ENCODE measurements at places on chromosomes 7 and 10. TPM values are rescaled to one million over a fixed set of nuclear protein-coding genes. Genes with fewer than 3 reads are reported as not detected.

GRCh38 chr10:62810156-62810902 is 5.8 kb downstream of the ADO start:
- no peaks in the 10 kb centered on the region for H3K36me3 ChIP-seq
- H3K27ac ChIP-seq = no peak overlapping the region
- H3K4me1 ChIP-seq = peaks cover 31% of the 10 kb centered on the region
- no peak overlapping the region for H3K4me3 ChIP-seq

- H3K27me3 ChIP-seq = peaks cover 2% of the 10 kb centered on the region
- no peaks in the 10 kb centered on the region for H3K36me3 ChIP-seq
- no peak overlapping the region for H3K4me3 ChIP-seq
- peaks cover 35% of the 10 kb centered on the region for H3K4me1 ChIP-seq
- H3K27ac ChIP-seq = no peak overlapping the region
- no peak for DNase-seq
Measured at GRCh38 chr7:157676456-157677255, 339.9 kb downstream of the DNAJB6 start.

DNA sequence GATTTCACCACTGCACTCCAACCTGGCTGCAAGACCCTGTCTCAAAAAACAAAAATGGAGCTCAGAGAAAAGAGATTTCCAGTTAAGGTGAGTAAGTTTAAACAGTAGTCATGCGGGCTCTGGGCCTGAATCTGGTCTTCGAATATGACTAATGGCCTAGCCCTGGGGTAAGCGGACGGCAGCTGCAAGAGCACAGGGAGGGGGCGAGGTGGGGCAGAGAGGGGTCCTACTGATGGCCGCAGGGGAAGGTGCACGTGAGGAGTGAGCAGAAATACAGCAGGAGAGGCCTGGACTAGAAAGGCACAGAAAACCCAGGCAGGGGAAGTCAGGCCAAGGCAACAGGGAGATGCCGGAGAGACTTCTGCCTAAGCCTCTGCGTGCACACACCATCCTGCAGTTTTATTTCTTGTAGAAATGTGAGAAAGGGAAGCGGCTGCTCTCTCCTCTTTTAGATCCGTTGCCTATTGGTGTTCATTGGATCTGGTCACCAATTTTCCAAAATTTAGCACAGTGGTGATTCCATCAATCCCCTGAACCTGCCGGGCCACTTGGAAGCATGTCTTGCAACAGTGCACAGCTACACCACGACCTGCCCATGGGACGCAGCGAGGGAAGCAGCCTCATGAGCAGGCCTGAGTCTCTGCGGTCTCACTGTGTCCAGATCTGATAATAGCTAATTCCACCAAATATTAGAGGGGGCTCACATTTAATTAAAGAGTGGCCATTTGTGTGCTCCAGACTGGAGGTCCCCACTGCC is 139.0 kb downstream of the PAXIP1 start:
- no peak overlapping the region for H3K4me3 ChIP-seq
- no peak overlapping the region for H3K27ac ChIP-seq
- DNase-seq = no peak
- H3K36me3 ChIP-seq = no peaks in the 10 kb centered on the region

DNA sequence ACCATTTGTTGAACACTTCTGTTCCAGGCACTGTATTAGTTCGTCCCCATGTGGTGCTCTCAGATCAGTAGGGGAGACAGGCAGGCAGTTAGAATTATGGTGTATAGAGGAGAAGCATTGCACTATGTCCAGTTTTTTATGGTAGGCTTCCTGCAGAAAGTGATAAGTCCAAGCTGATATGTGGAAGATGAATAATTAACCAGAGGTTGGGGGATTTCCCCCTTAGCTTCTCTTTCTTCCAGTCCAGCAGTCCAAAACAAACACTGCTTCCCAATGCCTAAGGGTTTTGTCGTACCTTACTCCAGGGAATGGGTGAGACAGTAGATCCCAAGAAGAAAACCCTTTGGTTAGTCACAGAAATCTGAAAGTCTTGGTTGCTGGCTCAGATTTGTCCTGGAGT is 19.2 kb downstream of the HIF1AN start:
- peak; percentile 23 for DNase-seq
- no peak overlapping the region for H3K4me3 ChIP-seq
- H3K27ac ChIP-seq = no peak overlapping the region
- peaks cover 14% of the 10 kb centered on the region for H3K4me1 ChIP-seq
- H3K27me3 ChIP-seq = no peaks in the 10 kb centered on the region
- H3K36me3 ChIP-seq = peaks cover 1% of the 10 kb centered on the region

GRCh38 chr10:5047912-5048628 is 44.4 kb upstream of the AKR1C2 start:
- peaks cover 31% of the 10 kb centered on the region for H3K4me1 ChIP-seq
- H3K27me3 ChIP-seq = no peaks in the 10 kb centered on the region
- no peaks in the 10 kb centered on the region for H3K36me3 ChIP-seq

DNA sequence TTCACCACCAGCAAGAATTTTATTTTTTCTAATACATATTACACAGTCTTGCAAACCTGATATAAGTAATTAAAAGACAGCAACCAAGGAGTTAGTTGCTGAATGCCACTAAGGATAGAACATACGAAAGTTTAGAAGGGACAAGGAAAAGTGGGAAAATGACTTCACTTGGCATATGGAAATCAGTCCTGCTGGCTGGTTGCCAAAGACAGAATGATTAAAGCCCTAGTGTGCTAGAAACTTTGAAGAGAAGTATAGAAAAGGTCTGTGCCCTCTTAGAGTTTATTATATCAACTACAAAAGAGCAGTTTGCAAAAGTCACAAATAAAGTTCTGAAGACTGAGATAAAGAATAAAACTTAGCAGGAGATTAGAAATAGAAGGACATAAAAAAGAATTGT is 5.8 kb upstream of the YAE1 start:
- H3K27ac ChIP-seq = no peak overlapping the region
- DNase-seq = no peak
- no peaks in the 10 kb centered on the region for H3K4me1 ChIP-seq
- no peak overlapping the region for H3K4me3 ChIP-seq
- no peaks in the 10 kb centered on the region for H3K36me3 ChIP-seq
- no peaks in the 10 kb centered on the region for H3K27me3 ChIP-seq

Gene SORCS1
- total RNA-seq = not detected

Gene SPAM1
- total RNA-seq = not detected

Gene IGF2BP3
- total RNA-seq = 37.7 TPM

Gene KCP
- total RNA-seq = 1.0 TPM

Gene CC2D2B
- total RNA-seq = 0.20 TPM

Gene NANOS1
- 1.7 TPM for total RNA-seq

All from HepG2 (cell line).